ENCODE measurements at places on chromosomes 4 and X.

DNA sequence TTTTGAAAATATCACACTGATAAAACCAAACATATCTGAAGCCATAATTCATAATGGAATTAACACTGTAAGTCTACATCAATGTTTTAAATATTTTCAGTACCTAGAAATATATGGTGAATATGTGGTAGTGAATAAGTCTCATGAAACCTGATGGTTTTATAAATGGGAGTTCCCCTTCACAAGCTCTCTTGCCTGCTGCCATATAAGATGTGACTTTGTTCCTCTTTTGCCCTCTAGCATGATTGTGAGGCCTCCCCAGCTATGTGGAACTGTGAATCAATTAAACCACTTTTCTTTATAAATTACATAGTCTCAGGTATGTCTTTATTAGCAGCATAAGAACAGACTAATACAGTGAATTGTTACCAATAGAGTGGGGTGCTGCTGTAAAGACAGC, 536.8 kb upstream of the GALNT7 start:
- DNase-seq = no peak

- DNase-seq = no peak
These were observed 2.6 kb downstream of the DHRSX start for GRCh38 chrX:2497961-2498780.

- no peak for DNase-seq
These were observed 6.6 kb upstream of the APLN start for GRCh38 chrX:129661369-129661768.

DNA sequence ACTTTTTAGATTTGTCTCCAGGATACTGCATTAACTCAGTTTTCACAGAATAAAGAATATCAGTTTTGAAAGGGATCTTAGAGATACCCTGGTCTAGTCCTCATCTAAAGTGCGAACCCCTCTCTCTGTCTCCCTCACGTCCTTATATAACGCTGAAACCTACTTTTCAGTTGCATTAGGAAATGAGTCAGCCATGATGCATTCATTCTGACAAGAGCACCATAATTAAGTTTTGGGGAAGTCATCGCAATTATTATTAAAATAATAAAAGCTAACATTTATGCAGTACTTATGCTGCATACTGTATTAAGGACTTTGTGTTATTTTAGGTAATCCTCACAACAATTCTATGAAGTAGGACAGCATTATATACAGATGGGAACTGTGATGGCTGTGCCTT, 116.1 kb downstream of the REELD1 start:
- DNase-seq = no peak

DNA sequence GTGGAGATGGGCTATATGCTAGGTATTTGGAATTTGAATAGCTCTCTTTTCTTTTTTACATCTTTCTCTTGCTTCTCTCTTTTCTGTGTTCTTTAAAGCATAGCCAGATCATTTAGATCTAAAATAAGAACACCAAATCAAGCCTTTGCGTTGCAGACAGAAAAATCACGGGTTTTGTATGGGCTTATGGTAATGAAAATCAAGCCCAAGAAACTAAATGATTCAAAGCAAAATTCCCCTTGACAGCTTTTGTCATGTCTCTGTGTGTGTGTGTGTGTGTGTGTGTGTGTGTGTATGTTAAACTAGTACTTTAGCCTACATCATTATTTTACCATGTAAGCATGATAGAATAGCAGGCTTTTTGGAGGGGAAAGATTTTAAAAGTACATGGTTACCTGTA, 1.8 kb upstream of the RASL11B start:
- no peak for DNase-seq

Data from activated CD4-positive, CD25-positive, alpha-beta regulatory T cell treated with anti-CD3 and anti-CD28 coated beads, Interleukin-2, amount 50 U/mL, for 72 hours (primary cell).